Motor neuron (in vitro differentiated cells): ENCODE measurements at places on chromosomes 5 and 9. TPM values are rescaled to one million over a fixed set of nuclear protein-coding genes. Genes with fewer than 3 reads are reported as not detected.
A peak's percentile ranks its signal among the peaks of the same experiment; 100 is the strongest.

The IFNA13 gene
- not detected in 2 replicates for total RNA-seq

The CDKN2A gene
- total RNA-seq, result 9.0 and 10.1 TPM in 2 replicates

DNA sequence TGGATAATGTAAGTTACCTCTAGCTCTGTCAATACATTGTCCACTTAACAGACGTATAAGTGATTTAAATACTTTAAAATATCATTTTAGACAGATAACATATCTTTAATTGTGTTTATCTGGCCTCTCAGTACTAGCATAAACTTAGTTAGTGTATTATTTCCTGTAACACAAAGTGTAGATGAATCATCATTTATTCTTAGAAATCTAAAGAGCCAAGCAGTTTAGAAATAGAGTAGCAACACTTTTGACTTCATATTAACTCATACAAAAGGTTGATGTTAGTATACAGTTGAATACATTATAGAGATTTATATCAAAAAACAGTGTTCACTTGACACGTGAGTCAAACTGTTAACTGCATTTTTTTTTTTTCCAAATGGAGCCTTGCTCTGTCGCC lies 18.0 kb downstream of the NCBP1 start:
- no peak for ATAC-seq

DNA sequence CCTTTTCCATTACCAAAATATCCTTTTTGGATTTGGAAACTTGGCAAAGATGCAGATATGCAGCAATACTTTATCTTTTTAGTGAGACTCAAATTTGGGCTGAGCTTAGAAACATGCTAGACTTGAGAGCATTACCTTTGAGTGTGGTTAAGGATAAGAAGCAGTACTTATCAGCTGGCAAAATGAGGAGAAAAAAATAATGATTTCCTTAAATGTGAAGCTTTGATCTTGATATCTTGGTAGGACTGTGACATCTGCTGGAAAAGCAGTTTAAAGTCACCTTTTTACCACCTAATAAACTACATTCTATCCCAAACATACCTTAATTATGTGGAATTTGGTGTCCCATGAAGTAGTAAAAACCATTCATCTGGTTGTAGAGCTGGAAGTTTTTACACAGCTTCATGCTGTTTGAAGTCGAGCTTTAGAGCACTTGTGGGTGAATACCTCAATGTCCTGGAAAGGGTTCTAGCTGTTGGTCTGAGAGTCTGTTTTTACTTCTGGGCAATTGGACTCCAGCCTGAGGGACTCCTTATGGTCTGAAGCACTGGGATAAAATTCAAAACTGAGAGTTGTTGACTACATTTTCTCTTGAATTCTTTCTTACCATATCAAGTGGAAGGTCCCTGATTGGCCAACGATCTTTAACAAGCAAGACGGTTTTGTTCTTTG lies 53.4 kb downstream of the LRRC70 start:
- ATAC-seq, result no peak

DNA sequence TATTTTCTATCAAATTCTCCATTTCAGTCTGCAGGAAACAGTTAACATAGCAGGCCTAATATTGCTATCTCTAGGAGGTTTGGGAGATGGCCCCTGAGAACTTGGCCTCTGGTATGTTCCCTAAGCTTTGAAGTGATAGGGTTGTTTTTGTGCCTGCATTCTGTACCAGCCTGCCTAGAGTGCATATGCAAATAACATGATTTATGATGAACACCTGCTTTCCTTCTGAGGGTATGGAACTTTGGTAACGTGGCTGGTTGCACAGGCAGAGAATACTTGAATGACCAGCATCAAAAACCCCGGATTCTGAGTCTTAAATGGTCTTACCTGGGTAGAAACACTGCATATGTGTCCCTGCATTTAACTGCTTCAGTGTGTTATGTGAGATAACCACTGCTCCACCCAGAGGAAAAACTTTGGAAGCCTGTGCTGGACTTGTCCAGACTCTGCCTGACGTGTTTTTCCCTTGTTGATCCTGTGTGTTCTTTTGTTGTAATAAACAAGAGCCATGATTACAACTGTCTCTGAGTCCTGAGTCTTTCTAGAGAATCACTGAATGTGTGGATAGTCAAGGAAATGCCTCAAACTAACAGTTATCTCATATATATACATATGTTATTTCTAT lies 111.3 kb upstream of the ABCA1 start:
- no peak for ATAC-seq

GRCh38 chr9:76576344-76576743 lies 117.4 kb downstream of the GCNT1 start:
- no peak for ATAC-seq

GRCh38 chr5:152723482-152723881 lies 318.4 kb upstream of the NMUR2 start:
- ATAC-seq, result no peak

- ATAC-seq, result peak; percentile 87
Observed at GRCh38 chr9:116661037-116661954, 25.8 kb upstream of the TRIM32 start.

DNA sequence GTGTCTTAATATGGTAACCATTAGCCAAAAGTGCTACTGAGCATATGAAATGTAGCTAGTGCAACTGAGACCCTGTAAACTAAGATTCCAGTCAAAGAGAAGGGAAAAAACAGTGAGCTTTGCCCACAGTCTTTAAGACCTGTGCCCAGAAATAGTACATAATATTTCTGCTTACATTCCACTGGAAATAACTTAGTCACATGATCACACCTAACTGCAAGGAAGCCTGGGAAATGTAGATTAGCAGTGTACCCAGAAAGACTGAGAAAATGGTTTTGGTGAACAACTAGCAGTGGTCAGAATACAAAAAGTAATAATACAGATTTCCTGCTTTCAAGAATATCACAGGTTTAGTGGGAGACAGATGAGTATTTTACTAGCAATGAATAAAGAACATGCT lies 2.5 kb upstream of the CPLANE1 start:
- ATAC-seq, result no peak

GRCh38 chr5:107396351-107396690 lies 274.4 kb downstream of the EFNA5 start:
- no peak for ATAC-seq

GRCh38 chr9:127928676-127929624 lies 1.6 kb downstream of the PIP5KL1 start:
- no peak for ATAC-seq

GRCh38 chr9:5560443-5561100 lies 50.2 kb downstream of the PDCD1LG2 start:
- no peak for ATAC-seq

- no peak for ATAC-seq
Observed at GRCh38 chr5:421287-421880, 21.6 kb upstream of the EXOC3 start.
